ENCODE measurements at places on chromosomes 5 and 9. TPM values are rescaled to one million over a fixed set of nuclear protein-coding genes. Genes with fewer than 3 reads are reported as not detected.

LRRC14B gene
- not detected for total RNA-seq

ATP10B gene
- total RNA-seq: not detected

COL23A1 gene
- not detected for total RNA-seq

KLF4 gene
- total RNA-seq: 0.51 TPM

WHRN gene
- 1.1 TPM for total RNA-seq

DMRT3 gene
- 0.41 TPM for total RNA-seq

IFNA21 gene
- not detected for total RNA-seq

ORM2 gene
- not detected for total RNA-seq

RNF180 gene
- 7.0 TPM for total RNA-seq
